Stimulated activated CD8-positive, alpha-beta memory T cell treated with anti-CD3 and anti-CD28 coated beads, Interleukin-7, amount 100 ng/mL, for 1 hour (primary cell): ENCODE measurements at places on chromosomes 6 and 20.

DNA sequence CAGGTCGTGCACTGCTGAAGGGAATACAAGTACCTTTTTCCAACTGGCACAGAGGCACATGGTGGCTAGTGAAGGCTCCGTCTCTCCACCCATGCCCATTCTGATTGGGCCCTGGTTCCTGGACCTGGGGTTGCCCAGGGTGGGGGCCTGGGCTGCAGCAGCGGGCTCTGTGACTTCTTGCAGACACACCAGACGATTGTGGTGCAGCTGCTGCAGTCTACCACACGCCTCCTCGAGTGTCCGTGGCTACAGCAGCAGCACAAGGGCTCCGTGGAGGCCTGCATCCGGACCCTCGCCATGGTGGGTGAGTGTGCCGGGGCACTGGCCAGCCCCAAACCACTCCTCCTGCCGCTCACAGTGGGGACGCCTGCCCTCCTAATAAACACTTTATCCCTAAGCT lies 29.2 kb downstream of the UQCC2 start:
- no peak for DNase-seq

DNA sequence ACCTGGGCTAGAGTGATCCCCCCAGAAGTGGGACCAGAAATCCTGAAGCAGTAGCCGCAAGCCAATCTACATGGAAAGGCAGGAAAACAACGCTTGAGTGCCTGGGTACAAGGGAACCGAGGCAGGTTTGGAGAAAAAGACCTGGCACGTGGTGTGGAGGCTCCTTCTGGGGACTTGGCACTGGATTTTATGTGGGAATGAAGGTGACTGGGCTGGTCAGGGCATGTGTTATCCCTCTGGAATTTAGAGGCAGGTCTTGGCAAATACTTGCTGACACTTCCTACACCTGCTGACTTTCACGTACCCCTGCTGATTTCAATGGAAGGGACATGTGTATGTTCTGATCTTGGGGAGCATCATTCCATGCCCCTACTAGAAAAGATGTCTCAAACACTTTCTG lies 25.0 kb upstream of the FAM217A start:
- DNase-seq: no peak

- DNase-seq: no peak
These were observed 619.4 kb upstream of the CDH4 start for GRCh38 chr20:60632391-60633262.

DNA sequence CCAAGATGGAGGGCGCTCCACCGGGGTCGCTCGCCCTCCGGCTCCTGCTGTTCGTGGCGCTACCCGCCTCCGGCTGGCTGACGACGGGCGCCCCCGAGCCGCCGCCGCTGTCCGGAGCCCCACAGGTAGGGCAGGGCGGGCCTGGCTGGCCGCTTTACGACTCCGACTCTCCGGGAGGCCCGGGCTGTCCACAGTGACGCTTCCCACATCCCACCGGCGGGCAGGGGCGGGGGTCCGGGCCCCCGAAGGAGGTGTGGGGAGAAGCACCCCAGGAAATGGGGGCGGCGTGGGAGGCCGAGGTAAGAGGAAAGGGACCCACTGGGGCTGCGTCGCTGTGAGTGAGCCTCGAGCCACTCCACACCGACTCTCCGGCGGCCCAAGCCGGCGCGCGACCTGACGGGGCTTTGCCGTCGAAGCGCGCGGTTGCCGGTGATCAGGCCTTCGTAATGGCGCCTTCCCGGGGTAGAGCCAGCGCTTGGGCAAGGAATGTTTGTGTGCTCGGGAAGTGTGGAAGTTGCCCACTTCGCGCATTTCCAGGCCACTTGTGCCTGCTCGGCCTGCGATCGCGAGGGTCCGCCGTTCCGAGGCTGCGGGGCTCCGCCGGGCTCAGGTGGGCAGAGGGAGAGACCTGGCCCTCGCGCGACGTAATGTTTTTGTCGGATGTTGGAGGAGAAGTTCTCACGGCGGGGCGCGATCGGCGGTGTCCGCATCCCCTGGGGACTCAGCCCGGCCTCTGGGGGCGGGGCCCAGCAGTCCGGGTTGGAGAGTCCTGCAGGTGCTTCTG lies 427 bp downstream of the GINM1 start:
- DNase-seq: no peak

DNA sequence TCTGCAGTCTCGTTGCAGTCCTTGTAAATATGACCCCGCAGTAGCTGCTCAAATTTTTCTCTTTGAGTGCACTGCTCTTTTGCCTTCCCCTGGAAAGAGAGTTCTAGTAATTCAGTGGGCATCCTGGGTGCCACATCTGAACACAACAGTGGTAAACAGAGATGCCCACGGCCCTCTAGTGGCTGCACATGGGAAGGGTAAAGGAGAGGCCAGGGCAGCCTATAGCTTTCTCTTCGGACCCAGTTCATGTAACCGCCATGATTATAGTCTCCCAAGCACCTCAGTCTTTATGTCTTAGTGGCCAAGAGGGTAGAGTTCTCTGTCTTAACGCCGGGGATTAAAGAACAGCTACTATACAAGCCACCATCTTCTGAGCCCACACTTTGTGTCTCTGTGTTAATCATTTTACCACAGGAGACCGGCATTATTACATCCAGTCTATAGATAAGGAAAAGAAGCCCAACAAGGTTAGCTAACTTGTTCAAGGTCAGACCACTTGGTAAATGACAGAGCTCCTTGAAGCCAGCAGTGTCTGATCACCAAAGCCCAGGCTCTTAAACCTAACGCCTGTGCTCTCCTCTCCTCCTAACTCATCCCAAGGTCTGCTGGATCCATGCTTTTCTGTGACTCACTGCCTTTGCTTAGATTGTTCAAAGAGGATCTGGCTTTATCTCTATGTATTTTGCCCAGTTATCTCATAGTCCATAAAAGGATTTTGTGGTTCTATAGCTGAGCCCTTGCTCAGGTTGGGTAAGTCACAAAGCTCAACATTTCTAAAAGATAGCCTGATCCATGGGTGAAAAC lies 81.8 kb downstream of the ISM1 start:
- peak; percentile 5 for DNase-seq

DNA sequence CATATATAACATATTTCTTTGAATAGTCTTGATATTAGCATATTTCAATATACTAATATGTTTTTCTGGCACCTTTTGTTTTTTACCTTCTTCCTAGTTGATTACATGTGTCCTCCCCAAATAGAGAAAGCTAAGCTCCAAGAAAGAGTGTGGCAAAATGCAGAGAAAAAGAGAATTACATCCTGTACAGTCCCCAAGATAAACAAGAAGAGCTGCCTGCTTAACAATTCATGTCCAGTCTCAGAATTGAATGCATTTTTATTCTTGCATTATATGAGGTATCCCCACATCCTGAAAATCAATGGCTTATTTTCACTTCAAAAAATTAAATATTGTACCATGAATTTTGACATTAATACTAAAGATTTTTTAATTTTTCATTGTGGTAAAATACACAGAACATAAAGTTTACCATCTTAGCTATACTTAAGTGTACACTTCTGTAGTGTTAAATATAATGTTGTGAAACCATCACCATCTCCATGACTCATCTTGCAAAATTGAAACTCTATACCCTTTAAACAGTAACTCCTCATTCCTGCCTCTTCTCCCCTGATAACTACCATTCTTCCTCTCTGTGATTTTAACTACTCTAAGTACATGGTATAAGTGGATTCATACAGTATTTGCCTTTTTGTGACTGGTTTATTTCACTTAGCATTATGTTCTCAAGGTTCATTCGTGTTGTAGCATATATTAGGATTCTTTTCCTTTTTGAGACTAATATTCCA lies 490.3 kb downstream of the COL12A1 start:
- DNase-seq: no peak

DNA sequence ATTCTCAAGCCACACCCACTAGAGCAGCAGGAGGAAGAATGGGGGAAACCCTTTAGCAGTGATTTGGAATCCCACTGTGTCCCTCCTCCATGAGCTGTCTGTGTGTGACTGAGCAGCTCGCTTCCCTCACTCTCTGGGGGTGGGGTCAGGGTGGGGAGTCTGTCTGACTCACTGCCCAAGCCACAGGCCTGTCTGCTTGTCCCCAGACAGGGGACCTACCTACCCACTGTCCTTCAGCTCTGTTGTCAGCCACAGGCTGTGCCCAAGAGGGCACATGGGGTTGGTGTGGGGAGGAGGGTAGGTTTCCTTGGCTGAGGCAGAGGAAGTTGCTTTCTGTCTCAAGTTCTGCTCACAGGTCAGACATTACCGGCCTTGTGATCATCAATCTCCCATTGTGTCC lies 127.0 kb downstream of the MAFB start:
- DNase-seq: no peak

DNA sequence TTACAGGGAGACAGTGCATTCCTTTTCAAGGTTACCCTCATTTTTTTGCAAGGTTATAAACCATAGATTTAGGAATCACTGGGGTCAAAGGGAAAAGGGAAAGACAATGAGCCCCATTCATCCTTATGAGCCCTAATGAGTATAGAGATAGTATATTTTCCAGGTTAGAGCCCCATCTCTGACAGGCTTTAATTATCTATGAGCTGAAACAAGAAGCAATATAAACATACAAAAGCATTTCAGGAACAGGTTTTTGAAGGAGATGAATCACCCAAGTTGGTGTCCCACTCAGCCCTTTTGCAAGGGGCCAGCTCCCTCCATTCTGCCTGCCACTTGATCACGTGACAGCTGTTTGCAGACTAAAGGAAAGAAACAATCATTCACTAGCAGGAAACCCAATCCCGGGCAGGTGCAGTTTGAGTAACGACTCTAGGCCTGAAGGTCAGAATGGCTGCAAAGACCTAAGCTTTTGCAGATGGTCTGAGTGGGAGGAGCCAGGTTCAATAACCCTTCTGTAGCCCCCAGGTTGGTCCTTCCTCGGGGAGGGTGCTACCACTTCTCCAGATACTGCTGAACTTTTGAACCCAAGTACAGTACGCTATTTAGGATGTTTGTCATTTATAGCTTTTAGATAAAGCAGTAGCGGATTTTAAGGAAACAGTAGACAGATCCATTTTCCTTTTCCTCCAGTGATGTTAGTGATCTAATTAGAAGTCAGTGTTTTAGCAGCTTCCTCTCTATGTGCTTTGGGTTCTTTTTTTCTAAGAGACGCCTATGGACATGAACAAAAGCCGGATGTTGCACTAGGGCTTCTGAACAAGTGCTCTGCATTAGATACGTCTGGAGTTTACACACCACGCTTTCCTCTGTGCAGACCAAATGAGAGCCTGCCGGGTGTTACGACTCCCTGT lies 253.2 kb downstream of the SOX4 start:
- no peak for DNase-seq

GRCh38 chr6:29521006-29521680 lies 33.4 kb upstream of the MAS1L start:
- DNase-seq: no peak

- DNase-seq: no peak
These were observed 33.6 kb upstream of the ID4 start for GRCh38 chr6:19803331-19804204.

DNA sequence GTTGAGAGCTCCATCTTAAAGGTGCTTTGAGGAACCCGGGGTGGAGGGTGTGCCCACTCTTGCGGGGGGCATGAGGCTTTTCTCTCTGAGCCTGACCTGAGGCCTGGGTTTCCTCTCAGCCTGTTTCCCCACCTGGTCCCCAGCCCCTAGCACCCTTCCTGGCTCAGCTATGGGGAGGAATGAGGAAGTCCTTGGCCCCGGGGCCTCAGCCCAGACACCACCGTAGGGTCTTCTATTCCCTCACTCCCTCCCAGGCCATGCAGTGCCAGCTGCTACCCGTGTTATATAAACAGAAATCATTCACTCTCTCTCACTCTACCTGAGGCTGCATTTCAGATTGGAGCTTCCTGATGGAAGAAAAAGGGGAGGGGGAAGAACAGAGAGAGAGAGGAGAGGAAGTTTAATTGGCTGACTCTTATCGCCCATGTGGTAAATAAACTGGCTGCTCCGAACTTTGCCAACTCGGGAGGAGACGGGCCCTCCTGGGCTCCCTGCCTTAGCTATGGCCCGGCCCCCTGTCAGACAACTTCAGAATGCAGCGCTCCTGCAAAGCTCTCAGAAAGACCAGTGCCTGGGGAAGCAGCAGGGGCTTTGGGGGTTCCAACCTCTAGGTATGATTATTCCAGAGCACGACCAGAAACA lies 2.8 kb downstream of the CDH22 start:
- no peak for DNase-seq

GRCh38 chr20:22305381-22305780 lies 279.0 kb downstream of the FOXA2 start:
- no peak for DNase-seq

DNA sequence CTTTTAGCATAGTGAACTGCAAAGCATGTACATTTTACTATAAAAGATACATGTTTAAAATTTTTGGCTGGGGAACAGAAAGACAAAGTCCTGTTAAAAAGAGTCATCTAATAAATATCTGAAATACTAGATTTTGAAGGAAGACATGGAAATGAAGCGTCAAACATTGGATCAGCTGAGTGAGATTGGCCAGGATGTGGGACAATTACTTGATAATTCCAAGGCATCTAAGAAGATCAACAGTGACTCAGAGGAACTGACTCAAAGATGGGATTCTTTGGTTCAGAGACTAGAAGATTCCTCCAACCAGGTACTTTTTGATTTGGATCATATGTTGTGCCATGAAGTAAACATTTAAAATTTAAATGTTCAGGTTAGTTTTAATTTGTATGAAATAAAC lies 162.3 kb downstream of the UTRN start:
- no peak for DNase-seq

DNA sequence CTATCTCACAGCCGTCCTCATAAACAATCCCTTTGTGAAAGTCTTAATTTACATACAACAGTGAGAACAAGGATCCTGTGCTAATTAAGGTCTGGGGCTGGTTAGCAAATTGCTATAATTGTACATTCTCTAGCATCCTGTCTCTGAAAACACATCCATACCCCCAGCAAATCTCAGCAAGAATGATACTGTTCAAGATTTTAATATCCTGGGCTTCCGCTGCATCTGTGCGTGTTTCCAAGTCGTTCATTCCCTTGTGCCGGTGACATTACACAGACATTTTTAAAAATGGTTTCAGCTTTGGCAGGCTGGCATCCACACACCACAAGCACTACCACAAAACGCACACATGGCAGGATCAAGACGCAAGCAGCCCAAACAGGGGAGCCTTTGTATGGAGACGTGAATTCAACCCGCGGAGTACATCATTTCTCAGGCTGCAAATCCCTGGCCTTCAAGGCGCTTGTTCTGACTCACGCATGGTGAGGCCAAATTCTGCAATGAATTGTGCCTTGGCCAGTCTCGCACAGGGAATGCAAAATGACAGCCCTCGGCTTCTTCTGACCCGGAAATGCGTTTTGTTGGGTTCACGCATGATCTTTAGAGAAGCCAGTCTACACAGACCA lies 20.3 kb downstream of the ZMYND8 start:
- no peak for DNase-seq

- DNase-seq: no peak
These were observed 19.5 kb downstream of the RNF24 start for GRCh38 chr20:3995749-3996320.

DNA sequence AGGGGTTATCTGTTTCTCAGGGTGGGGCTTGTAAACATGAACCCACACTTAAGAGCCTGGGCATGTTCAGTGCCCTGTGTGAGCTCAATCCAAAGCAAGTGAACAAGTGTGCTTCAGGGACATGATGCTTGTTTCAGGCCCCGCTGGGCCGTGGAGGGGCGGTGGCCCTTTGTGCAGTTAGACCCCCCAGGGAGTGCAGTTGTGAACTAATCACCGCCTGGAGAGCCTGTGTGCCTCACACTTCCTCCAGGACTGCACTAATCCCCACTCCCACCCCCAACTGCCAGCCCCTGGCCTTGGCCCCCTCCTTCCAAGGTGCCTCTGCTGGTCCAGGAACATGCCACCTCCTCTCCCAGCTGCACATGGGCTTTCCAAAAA lies 58.1 kb downstream of the RREB1 start:
- no peak for DNase-seq

- no peak for DNase-seq
These were observed 13.8 kb upstream of the RBM38 start for GRCh38 chr20:57377350-57377749.
